ENCODE measurements at places on chromosomes 6 and 20.

GRCh38 chr6:96716221-96716620 is 121.1 kb downstream of the GPR63 start:
- DNase-seq = no peak

GRCh38 chr6:116371120-116371917 is 572 bp downstream of the DSE start:
- peak; percentile 85 for DNase-seq

DNA sequence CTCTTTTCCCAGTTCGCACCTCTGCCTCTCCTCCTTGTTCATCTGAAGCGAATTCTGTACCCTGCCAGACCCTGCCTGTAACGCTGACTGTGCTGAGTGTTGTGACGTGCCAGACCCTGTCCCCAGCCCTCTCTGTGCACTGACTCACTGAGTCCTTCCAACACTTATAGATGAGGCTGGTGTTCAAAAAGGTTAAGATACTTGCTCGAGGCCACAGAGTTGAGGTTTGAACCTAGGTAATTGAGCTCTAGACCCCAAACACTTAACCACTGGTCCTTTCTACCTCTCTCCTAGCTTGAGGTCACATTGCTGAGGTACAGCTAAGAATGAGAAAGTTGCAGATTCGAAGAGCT is 45.7 kb upstream of the NEDD9 start:
- DNase-seq = no peak

DNA sequence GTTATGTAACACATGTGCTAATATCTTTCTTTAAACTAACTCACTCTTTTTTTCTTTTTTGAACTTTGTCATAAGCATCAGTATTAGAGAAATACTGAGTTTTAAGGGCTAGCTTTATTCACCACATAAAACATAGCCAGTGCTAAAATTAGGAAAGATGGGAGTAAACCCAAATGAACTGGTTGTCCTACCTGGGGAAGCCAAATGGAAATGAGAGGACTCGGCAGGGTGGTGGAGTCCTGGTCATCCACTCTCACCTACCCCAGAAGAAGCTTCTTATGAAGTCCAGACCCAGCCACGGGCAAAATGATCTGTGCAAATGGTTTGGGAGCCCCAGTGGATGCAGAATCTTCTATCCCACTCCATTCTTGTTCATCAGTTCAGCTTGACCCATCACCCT is 56.1 kb downstream of the MDGA1 start:
- DNase-seq = no peak
